ENCODE measurements at places on chromosomes 2 and 18.

GRCh38 chr2:149101818-149102217 is 63.3 kb downstream of the LYPD6B start:
- no peak for DNase-seq

DNA sequence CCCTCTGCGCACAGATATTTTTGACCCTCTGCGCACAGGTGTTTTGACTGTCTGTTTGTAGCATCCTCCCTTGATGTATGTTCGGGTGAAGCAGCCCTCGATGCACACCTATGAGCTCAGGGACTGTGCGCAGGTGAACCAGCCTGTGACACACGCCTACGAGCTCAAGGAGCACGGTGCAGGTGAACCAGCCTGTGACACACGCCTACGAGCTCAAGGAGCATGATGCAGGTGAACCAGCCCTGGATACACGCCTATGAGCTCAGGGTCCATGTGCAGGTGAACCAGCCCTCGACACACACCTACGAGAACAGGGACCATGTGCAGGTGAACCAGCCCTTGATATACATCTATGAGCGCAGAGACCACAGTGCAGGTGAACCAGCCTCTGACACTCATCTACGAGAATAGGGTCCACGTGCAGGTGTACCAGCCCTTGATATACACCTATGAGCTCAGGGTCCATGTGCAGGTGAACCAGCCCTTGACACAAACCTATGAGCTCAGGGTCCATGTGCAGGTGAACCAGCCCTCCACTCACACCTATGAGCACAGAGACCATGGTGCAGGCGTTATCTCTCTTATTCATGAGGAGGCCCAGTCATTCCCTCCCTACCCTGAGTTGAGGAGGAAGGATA is 33.9 kb downstream of the SH3BP4 start:
- no peak for DNase-seq

DNA sequence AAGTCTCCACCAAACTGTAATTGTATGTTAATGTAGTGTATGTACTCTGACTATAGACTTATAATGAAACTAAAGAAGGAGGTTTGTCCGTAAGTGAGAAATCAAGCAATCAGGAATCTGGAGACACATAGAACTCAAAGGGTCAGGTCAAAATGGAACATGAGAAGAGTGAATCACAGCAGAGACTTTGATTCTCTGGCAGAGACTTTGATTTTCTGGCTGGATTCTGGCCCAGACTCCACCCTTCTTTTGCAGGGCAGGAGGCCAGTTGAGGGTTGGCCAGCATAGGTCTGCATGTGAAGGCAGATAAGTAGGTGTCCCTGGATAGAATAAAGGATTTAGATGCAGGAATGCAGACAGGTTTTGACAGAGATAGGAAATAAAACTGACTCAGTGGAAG is 11.0 kb upstream of the NCKAP5 start:
- DNase-seq, result no peak

- DNase-seq, result no peak
Observed at GRCh38 chr2:83291083-83291482, 1168.0 kb downstream of the SUCLG1 start.

GRCh38 chr2:212361174-212361756 is 177.3 kb downstream of the ERBB4 start:
- no peak for DNase-seq
